ENCODE measurements at places on chromosomes 6 and 20.

- DNase-seq: no peak
Observed at GRCh38 chr6:149451376-149452036, 33.3 kb downstream of the ZC3H12D start.

DNA sequence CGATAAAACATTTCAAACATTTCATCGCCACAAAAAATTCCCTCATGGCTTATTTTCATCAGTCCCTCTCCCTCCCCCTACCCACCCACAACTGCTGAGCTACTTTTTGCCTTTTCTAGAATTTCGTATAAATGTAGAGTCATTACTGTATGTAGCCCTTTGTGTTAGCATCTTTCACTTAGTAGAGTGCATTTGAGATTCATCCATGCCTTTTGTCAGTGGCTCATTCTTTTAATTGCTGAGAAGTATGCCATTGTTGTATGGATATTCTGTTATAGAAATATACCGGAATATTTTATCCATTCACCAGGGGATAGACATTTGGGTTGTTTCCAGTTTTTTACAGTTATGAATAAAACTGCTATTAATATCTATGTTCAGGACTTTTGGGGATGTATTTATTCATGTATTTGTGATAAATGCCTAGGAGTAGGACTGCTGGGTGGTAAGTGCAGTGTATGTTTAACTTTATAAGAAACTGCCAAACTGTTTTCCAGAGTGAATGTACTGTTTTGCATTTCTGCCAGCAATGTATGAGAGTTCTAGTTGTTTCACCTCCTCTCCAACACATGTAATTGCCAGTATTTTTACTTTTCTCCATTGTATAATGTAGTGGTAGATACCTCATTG lies 50.4 kb downstream of the FOXO3 start:
- no peak for DNase-seq

- no peak for DNase-seq
Observed at GRCh38 chr6:160060920-160061447, 60.6 kb upstream of the SLC22A1 start.

GRCh38 chr6:147849401-147850330 lies 341.2 kb downstream of the SAMD5 start:
- no peak for DNase-seq

GRCh38 chr6:28764014-28764723 lies 159.6 kb downstream of the TRIM27 start:
- DNase-seq: no peak

- DNase-seq: no peak
Observed at GRCh38 chr6:148547110-148547509, 199.7 kb upstream of the UST start.

DNA sequence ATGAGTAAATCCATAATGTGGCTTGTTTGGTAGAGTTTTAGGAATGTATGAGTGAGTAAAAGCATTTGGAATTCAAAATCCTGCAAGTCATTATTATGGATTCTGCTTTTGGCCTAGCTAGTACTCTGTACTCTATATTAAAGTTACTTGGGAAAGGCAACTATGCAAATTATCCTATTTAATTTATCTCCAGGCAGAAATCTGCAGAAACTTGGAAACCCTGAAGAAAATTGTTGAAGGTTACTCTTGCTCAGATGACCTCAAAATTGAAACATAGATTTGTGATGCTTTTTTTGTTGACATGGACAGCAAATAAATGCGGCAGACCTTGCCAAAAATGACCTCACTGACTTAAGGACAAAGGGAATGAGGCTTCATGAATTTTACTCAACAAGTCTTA lies 477.1 kb upstream of the EYS start:
- DNase-seq: no peak

DNA sequence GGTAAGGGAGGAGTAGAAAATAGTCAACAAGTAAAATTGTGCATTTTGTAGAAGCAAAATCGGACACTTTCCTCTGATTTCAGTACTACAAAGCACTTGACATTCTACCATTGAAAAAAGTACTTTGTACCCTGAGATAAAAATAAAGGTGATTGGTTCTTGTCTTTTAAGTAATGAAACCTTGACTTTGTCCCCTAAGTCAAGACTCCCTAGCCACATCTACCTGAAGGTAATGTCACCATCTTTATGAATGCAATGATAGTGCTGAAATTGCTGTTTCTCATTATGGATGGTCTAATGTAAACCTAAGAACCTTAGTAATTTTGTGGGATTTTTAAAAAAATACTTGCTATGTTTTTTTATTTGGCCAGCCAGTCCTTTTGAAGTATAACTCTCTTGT lies 2.4 kb upstream of the MAN1A1 start:
- no peak for DNase-seq

DNA sequence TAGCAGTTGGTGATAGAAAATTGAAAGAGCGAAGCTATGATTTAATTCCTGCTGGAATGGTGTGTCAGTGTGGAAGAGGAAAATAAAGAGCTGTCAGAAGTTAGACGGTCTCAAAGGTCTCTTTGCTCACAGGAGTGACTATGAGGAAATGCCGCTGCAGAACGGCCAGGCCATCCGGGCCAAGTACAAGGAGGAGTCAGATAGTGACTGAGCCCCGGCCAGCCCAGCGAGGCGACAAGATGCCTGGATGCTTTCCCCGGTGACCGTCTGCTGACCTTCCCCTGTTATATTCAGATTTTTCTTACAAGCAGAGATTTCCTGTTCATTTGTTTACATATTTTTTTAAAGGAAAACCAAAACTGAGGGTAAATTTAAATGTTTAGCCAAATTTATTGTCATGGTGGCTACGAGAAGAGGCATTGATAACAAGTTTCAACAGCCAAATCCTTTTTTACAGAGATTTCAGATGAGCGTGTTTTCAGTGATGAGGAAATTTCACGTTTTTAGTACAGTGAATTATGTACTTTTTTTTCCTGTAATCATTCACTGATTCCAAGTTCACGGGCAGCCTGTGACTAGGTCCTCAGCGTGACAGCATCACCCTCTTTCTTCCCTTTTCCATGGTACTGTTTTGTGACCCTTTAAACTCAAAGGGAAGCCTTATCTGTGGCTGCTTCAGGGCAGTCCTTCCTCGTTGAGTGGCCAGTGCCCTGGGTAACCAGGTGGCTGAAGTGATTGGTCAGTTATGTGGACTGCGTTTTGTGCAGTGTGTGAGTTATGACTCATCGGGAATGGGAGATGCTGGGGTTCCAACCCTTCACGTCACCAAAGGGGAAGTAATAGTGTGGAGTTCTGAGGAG lies 12.6 kb downstream of the DYNLT1 start:
- DNase-seq: peak; percentile 60

GRCh38 chr6:119129148-119129967 lies 50.9 kb upstream of the FAM184A start:
- peak; percentile 73 for DNase-seq

GRCh38 chr6:53244399-53244931 lies 95.8 kb upstream of the GCM1 start:
- no peak for DNase-seq

DNA sequence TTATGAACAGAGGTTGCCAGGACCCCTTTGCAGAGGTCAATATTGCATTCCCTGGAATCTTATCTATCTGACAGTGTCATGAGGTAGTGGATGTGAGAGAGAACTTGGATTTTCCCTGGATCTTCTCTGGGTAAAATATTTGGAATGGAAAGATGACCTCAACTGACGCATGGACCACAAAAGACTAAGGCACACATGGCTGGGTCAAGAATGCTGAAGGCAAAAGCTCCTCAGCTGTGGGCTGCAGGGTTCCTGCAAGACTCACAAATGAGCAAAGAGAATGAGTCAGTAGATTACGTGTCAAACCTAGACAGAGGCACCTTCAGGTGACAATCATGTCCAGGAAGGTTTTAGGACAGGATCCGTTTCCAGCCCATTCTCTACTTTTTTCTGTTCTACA lies 484.0 kb downstream of the C6orf118 start:
- DNase-seq: no peak

DNA sequence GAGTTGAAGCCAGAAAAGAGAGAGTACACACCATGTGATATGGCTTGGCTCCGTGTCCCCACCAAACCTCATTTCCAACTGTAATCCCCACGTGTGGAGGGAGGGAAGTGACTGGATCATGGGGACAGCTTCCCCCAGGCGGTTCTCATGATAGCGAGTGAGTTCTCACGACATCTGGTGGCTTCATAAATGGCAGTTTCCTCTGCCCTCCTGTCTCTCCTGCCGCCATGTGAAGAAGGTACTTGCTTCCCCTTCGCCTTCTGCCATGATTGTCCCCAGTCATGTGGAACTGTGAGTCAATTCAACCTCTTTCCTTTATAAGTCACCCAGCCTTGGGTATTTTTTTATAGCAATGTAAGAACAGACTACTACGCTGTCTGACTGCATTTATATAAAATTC lies 40.3 kb downstream of the TAF4 start:
- no peak for DNase-seq

DNA sequence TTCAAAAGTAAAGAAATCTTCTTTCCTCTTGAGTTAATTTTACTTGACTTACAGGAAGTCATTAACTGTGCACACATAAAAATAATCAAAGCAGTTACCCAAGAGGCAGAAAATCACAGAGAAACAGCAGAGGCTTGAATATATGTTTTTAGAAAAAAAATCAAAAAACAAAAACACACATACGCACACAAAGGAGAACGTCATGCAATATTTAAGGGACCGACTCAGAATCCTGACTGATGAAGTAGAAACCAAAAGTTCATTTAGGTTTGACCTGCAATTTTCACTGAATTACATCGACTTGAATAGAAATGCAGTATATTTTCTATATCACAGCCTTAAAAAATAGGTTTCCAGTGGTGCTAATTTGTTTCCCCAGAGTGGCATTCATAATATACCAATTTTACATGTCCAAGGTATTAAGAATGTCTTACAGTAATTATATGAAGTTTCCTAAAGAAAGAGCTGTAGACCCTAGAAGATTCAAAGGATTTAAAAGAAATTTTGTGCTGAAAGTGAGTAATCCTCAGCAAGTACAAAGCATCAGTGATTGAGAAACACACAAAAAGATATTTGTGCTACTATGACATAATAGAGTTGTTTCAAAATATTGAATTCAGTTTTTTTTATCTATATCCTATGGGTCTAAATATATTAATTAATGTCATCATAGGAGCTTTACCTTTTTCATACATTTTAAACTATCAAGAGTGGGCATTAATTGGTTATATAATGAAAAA lies 358.5 kb upstream of the RUNX2 start:
- DNase-seq: no peak

DNA sequence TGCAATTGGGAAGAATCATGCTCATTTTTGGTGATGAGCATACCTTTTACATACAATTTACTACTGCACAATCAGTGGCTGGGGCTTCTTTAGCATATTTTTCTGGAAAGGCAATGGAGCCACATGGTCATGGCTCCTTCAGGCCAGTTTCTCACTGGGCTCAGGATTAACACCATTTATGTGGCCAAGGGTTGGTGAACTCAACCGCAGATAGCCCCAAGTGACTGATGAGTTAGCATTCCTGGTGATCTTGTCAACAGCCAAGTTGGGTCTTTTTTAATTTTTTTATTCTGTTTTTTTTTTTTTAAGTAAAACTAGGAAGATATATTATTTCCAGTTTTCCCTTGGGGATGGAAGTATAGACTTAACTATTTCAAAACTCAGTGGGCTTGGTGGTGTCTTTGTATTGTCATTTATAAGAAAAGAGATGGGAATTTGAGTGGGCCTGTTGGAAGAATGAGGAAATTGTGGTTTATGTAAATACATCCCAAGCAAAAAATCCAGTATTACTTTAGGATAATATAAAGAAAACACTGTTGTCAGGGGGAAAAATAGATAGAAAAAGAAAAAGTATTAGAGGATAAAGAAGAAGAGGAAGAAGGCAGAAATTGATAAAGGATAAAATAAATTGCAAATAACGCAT lies 397.4 kb downstream of the MAFB start:
- no peak for DNase-seq

- no peak for DNase-seq
Observed at GRCh38 chr6:148524471-148524882, 181.8 kb downstream of the SASH1 start.

GRCh38 chr6:97557355-97557754 lies 274.3 kb upstream of the MMS22L start:
- no peak for DNase-seq

DNA sequence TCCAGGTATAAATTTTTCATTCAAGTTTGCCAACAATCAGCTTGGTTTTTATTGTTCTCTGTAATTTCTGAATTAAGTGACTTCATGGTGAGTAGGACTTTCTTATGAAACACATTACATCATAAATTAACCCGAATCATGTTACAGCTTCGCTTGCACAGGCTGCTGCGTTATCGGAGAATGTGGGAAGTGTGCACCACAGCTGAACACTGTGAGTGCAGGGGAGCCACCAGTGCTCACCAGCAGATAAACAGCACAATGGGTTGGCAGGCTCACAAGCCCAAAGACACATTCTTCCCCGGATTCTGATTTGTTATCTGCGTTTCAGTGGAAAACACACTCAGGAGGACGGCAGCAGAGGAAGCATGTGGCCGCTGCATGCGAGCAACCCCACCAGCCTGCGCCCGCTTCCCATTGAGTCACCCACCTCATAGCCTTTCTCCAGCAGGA lies 121.1 kb downstream of the GMDS start:
- DNase-seq: no peak

DNA sequence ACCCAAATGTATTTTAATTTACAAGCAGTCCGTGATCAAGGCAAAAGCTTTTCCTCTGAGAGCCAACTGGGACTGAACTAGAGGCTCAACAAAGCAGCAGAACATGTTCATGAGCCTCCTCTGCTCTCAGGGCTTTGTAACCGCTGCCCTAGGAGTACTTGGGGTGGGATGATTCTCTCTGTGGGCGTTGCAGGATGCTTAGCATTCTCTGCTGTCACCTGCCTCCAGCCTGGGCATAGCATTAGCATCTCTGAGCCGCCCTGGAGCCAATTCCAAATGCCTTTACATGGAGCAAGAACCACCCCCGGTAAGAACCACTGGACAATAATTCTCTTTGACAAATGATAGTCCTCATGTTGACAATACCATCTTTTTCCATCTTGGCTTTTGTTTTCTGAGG lies 237.6 kb upstream of the CDH4 start:
- no peak for DNase-seq

- DNase-seq: peak; percentile 92
Observed at GRCh38 chr6:129490521-129491255, 219.3 kb downstream of the ARHGAP18 start.

GRCh38 chr6:12275107-12275506 lies 15.1 kb upstream of the EDN1 start:
- peak; percentile 21 for DNase-seq

GRCh38 chr6:306641-307061 lies 14.4 kb downstream of the DUSP22 start:
- no peak for DNase-seq

DNA sequence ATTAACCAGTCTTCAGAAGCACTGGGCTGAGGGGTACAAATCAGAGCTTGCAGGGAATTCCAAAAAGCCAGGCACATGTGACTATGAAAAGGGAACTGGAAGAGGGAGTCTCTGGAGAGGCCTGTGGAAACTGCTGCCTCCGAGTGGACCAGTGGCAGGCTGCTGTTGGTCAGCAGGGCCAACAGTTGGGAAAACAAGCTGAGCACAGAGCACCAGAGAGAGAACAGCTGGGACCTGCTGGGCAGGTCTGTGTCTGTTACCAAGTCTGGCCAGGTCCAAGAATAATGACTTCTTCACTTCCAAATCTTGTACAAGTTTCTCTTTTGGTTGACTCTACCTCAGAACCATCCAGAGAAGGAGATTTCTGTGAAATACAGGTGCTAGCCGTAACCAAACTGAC lies 81.4 kb downstream of the LIN28B start:
- no peak for DNase-seq

GRCh38 chr20:53598140-53599043 lies 4.8 kb upstream of the ZNF217 start:
- no peak for DNase-seq

Data from RKO (cell line).